ENCODE measurements at places on chromosomes 7 and 10.

DNA sequence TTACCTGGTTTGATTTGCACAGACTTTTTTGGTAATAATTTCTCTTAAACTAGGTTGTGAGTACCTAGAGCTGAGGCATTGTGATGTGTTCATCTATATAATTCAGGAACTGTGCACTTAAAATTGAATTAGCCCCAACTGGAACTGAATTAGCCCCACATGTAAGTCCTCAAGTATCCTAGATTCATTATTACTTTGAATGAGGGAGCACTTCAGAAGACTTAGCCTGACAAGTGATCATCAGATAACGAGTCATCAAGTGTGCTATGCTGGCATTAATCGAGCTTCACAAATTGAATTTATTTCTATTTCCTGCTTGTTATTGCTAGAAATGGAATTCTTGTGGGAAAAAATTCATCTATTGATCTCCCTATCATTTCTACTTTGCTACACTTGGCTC lies 323.4 kb upstream of the SEMA3D start:
- no peak for DNase-seq

GRCh38 chr10:90819911-90820310 lies 37.9 kb downstream of the HTR7 start:
- DNase-seq, result no peak

- no peak for DNase-seq
These were observed 40.9 kb downstream of the PPIF start for GRCh38 chr10:79387974-79388850.

DNA sequence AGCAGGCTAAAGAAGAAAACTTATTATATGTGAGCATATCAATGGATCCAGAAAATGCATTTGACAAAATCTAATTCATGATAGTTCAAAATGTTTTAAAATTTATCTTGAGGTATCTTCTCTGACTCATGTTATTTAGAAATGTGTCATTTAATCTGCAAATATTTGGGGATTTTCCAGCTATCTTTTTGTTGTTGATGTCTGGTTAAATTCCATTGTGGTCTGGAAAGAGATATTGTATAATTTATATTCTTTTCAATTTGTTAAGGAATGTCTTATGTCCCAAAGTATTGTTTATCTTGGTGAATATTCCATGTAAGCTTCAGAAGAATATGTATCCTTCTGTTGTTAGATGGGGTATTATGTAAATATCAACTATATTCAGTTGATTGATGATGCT lies 942.5 kb downstream of the KCNMA1 start:
- no peak for DNase-seq

GRCh38 chr7:150756858-150757257 lies 19.6 kb downstream of the GIMAP5 start:
- DNase-seq, result no peak

DNA sequence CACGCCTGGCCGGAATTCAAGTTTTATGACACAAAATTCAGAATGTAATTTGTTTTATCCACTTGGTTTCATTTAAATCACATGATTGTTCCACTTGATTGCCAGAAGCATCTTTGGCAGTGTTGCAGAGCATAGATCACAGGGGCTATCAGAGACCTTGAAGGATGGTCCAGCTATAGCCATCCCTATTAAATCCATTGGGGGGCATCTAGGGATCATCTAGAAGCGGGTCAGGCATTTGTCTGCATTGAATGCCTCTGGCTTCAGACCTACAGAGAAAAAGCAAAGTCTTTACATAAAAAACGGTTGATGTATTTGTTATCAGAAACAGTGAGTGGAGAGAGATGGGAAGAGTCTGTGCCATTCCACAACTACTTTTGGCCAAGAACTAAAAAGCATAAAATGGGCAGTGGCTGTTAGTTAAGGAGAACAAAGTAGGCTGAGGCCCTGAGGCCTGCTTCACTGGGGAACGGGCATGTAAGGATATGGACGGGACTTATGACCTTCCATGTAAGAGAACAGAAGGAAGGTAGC lies 146.3 kb downstream of the NXPH1 start:
- DNase-seq, result no peak

- DNase-seq, result no peak
These were observed 33.8 kb upstream of the FZD8 start for GRCh38 chr10:35675846-35676245.

DNA sequence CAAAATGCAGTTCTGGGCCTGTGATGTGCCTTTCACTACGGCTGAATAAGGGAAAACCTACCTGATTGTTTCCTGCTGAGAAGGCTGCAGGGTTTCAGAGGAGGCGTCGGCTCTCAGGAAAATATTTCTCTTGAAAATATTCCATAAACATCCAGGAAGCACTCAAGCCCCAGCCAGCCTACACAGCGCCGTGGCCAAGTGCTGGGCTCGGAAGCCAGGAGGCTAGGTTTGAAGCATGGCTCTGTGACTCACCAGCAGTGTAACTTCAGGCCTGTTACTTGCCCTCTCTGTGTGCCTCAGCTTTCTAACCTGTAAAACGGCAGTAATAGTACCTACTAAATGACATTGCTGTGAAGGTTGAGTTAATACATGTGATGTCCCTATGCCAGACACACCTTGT lies 399.1 kb downstream of the GATA3 start:
- DNase-seq, result no peak

- DNase-seq, result no peak
These were observed 62.9 kb downstream of the STK17A start for GRCh38 chr7:43645699-43646226.

DNA sequence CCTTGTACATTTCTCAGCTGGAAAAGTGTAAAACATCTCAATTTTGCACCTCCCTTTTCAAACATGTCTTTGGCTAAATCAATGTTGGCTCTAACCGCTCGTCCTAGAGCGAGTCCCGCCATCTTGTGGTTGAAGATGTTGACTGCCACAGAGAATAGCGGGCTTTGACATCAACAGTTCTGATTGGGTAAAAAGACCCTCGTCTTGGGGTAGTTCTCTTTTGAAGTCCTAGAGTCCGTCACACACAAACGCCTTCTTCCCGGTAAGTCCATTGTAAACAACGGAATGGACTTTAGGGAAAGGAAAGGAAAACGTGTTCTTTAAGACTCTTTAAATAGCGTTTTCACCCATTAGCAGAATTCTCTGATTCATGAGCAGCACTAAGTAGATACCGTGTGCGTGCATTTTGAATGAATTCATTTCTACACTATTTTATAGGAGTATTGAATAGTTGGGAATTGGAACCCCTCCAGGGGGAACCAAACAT lies 452 bp upstream of the RPP30 start:
- DNase-seq, result no peak

GRCh38 chr7:46881507-46882127 lies 700.3 kb downstream of the TNS3 start:
- no peak for DNase-seq

GRCh38 chr10:31593124-31593523 lies 274.1 kb downstream of the ZEB1 start:
- no peak for DNase-seq

DNA sequence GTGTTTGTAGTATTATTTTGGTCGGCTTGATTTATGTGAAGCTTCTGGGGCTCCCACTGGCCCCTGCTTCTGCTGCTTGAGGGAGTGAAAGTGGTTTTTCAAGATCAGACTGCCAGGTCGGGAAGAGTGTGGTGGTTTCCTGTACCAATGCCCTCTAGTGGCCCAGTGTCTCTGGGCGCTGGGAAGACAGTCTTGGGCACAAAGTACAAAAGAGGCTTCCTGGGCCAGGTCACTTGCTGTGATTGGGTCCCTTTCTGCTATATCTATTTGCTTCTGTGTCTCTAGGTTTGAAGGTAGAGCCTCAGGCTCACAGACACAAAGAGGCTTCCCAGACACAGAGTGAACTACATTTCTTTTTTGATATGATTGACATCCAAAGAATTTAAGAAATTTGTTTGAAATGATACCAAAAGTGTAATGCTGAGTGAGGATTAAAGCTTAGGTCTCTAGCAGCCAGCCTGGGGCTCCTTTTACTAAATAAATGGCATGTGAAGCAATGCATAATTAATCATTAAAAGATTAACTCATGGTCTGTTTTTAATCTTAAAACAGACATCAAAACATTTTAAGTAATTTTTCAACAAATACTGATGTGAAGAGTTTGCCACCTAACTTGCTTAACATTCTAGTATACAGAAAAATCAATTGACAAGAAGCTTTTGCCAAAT lies 36.3 kb downstream of the ABCB1 start:
- no peak for DNase-seq

DNA sequence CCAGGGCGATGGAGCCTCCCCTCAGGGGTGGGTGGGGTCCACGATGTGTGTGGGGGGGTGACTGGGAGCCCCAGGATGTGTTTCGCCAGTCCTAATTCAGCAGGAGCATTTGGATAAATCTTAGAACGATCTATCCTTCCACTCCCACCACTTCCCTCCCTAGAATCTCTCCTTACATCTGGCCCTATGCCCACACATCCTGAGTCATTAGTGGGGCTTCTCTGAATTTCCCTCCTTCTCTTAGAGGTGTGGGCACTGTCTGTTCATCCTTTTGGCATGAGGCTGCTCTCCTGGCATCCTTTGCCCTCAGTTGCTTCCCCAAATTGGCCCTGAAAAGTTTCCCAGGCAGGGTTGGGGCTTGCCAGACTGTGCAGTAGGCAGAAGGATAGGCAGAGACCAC lies 1.6 kb downstream of the GHRHR start:
- DNase-seq, result no peak

DNA sequence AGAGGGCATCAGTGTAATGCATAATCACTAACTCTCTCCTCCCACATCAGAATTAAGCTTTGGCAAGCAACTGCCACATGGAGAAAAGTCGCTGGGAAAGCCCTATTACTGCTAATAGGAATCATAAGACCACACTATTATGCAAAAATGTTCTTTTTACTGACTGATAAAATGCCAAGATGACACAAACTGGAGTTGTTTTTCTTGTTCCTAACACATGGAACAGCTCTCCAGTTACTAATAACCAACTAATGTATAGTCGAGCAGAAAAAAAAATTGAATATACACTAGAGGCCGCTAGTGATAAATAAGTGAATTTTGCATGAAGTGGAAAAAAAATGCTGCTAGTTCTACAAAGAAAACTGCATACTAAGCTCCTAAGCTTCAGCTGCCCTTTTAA lies 165.6 kb downstream of the TPK1 start:
- DNase-seq, result no peak

- no peak for DNase-seq
These were observed 27.7 kb downstream of the CRCP start for GRCh38 chr7:66142334-66142733.

DNA sequence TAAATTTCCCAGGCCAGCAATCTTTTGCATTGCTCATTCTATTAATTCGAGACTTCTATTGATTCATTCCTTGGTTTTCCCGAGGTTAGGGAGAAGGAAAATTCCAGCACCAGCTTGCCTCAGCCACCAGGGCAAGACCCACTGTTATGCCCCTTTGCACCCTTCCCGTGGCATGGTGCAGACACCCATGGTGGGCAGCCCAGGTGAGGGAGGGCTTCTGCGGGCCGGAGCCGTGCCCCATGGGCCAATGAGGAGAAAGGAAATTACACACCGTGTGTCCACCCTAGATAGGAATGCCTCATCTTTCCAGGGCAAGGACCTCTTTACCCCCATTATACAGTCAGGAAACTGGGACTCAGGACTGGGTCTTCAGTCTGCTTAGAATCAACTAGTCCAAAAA lies 4.5 kb upstream of the GRID1 start:
- no peak for DNase-seq

- DNase-seq, result no peak
These were observed 5.1 kb upstream of the SLC16A12 start for GRCh38 chr10:89540420-89540949.

- DNase-seq, result no peak
These were observed at the start of gene SHH for GRCh38 chr7:155811895-155812761. SHH (minus strand) TSS chr7:155812463; CDS start chr7:155812122, 341 bp downstream.

- no peak for DNase-seq
These were observed 909 bp upstream of the CC2D2B start for GRCh38 chr10:95906677-95907455.

GRCh38 chr7:22696541-22697228 lies 30.3 kb upstream of the IL6 start:
- no peak for DNase-seq

GRCh38 chr7:142010952-142011548 lies 15.4 kb downstream of the MGAM start:
- DNase-seq, result no peak

DNA sequence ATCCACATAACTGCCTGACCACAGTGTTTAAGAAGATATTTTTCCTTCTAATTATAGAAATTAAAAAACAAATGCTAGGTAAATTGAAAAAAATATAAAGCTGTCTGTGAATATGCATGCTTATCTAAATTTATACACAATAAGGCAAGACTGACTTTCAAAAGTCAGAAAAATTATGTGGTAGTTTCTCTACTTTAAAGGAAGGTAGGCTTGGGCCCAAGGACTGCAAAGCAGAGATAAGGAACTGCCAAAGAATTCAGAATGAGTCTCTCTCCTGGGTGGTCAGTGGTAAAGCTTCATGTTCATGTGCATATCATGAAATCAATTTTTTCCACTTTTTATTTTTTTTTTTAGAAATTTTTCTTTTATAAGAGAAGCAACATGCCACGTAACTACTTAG lies 998.6 kb downstream of the REEP3 start:
- no peak for DNase-seq

DNA sequence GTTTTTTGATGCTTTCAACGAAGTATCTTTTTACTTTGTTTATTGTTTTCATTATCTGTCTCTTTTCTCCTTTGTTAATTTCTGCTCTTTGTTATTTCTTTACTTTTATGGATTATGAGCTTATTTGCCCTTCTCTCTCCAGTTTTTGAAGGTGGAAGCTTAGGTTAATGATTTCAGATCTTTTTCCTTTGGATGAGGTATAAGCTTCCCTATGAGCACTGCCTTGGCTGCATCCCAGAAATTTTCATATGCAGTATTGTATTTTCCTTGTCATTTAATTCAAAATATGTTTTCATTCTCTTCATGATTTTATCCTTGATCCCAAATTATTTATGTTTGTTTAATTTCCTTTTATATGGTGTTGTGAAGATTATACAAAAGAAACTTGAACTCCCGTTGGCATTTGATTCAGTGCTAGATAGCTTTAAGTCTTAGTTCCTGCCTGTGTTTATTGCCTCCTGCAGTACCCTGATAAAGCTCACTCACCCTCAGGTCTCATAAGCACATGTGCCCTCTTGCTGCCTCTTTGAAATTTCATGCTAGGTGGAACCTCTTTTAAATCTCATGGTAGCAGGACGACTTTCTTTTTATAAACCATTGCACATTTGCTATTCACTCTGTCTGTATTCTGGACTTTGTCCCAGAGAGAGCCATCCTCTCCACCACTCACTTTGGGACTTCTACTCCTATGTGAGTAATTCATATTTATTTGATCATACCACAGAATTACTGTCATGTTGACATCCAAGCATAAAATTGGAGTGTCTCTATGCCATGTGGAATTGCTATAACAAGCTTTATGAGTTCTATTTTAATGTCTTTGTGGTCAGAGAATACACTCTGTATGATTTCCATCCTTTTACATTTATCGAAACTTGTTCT lies 23.0 kb upstream of the CEP41 start:
- no peak for DNase-seq

DNA sequence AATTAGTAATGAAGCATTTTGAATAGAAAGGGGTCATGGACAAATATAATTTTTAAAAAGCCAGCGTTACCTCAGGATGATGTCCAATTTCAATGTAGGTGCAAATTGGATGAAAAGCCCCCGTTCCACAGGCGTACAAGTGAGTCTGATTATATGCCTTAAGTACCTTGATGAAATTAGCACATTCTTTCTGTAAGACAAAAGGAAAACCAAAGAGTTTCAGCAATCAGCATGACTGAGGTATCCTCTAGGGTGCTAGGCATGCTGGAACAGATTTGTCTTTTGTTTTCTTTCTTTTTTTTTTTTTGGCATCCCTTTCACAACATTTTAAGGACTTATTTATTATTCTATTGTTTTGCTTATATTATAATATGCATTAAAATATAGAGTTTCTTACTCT lies 84.2 kb downstream of the SEMA3A start:
- DNase-seq, result no peak

GRCh38 chr10:36720895-36721294 lies 404.5 kb upstream of the ANKRD30A start:
- DNase-seq, result no peak
